ENCODE measurements at places on chromosomes 11 and 22.

GRCh38 chr11:45543808-45544422 lies 121.5 kb downstream of the CHST1 start:
- DNase-seq = no peak

GRCh38 chr22:19578180-19579004 lies 54.2 kb upstream of the CLDN5 start:
- DNase-seq = no peak

- no peak for DNase-seq
Observed at GRCh38 chr11:108498816-108499408, 728 bp upstream of the POGLUT3 start.

GRCh38 chr11:125519860-125520834 lies 24.1 kb upstream of the FEZ1 start:
- DNase-seq = no peak

GRCh38 chr11:11220786-11221185 lies 132.3 kb downstream of the CSNK2A3 start:
- no peak for DNase-seq

Measured in activated T-cell treated with anti-CD3 and anti-CD28 coated beads for 4 hours (primary cell).